ENCODE measurements at places on chromosomes 16 and 17. TPM values are rescaled to one million over a fixed set of nuclear protein-coding genes. Genes with fewer than 3 reads are reported as not detected.

DNA sequence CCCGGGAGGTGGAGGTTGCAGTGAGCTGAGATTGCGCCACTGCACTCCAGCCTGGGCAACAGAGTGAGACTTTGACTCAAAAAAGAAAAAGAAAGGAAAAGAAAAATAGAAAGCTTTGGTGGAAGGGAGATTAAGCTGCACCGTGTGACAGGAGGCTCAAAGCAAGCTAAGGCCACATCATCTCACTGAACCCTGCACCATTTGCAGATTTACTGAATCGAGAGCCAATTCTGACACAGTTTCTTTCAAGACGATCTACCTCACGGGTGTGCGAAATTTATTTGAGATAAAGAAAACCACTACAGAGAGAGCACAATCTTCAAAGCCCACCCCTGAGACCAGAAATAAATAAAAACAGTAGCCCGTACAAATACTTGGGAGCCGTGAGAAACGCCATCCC lies 49.6 kb downstream of the RTN4RL1 start:
- H3K27me3 ChIP-seq, result no peaks in the 10 kb centered on the region
- H3K27ac ChIP-seq, result no peak overlapping the region
- no peak for DNase-seq
- peaks cover 3% of the 10 kb centered on the region for H3K4me1 ChIP-seq
- no peak overlapping the region for H3K4me3 ChIP-seq

GRCh38 chr16:57938936-57939871 lies 31.7 kb downstream of the CNGB1 start:
- no peak for DNase-seq
- H3K36me3 ChIP-seq, result no peaks in the 10 kb centered on the region
- no peak overlapping the region for H3K4me3 ChIP-seq
- no peak overlapping the region for H3K27ac ChIP-seq

DNA sequence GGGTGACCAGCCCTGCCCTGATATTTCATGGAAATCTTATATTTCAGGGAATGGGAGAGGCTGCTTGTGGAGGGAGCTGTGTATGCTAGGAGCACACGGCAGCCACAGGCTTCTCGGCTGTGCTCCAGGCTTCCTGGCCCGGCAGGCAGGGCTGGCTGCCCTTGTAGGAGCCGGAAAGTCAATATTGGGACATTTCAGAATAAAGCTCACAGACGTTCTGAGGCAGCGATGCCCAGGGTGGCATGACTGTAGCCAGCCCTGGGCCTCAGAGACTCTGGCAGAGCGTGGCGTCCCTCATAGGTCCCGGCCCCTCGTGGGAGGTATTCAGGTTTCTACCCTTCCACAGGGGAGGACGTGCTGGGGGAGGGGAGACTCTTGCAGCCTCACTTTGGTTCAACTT lies 65.7 kb downstream of the BANP start:
- DNase-seq, result no peak
- H3K27me3 ChIP-seq, result no peaks in the 10 kb centered on the region
- no peaks in the 10 kb centered on the region for H3K36me3 ChIP-seq
- H3K27ac ChIP-seq, result no peak overlapping the region
- H3K4me3 ChIP-seq, result no peak overlapping the region
- H3K4me1 ChIP-seq, result no peaks in the 10 kb centered on the region

DNA sequence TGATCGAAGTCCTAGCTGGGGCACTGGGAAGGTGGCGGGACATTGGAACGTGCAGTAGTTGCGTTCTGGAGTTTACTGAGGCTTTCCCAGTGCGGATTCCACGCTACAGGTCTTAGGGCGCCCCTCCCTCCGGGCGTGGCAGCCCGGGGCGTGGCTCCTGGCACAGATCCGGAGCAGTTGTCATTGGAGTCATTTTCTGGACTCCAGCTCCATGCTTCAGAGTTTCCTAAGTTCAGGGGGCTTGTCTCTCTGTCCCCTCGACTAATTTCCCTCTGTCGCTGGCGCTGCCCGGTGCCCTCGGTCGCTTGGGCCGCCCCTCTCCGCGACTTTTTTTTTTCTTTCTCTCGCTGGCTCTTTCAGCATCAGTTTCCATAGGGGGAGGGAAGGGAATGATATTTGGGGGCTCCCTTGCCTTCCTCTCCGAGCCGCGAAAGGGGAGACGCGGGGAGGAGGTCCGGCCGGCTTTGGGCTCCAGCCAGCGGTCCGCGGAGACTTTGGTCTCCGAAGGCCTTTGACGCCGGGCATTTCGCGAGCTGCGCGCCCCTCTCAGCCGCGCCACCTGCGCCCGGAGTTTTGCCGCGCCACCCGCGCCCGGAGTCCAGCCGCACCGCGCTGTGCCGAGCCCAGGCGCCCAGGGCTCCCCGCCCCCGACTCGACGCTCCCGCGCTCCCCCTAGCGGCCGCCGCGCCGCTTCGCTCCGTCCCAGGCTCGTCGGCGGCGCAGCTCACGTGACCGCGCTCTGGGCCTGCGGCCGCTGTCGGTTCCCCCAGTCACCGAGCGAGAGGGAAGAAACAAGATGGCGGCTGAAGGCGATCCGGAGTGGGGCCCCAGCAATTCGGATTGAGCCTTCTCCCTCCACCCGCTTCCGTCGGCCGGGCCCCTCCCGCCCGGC lies at the start of gene BPTF:
Gene BPTF, plus strand, starts transcription at position 769 of the 892 bp plus-strand sequence. CDS start 222 bp downstream, outside the sequence.
- H3K27me3 ChIP-seq, result no peaks in the 10 kb centered on the region
- peaks cover 78% of the 10 kb centered on the region for H3K4me1 ChIP-seq

- no peak overlapping the region for H3K27ac ChIP-seq
- no peak overlapping the region for H3K4me3 ChIP-seq
- H3K4me1 ChIP-seq, result no peaks in the 10 kb centered on the region
- no peaks in the 10 kb centered on the region for H3K27me3 ChIP-seq
- no peaks in the 10 kb centered on the region for H3K36me3 ChIP-seq
Measured at GRCh38 chr16:73094371-73094770, 46.4 kb upstream of the ZFHX3 start.

DNA sequence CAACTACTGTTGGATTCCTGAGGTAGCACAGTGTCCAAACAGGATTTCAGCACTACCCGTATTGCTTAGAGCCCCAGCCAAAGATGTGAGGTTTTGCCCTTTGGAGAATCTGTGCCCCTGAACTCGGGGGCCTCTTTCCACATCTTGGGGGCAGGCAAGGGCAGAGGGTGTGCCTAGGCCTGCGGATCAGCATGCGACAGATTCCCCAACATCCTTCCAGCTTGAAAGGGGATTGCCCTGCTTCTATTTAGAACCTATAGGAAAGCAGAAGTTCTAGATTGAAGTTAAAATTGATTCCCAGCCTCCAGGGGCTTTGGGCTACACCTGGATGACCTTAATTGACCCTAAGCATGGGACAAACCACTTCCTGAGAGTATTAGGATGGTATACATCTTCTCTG lies 19.6 kb downstream of the NOD2 start:
- H3K4me3 ChIP-seq, result no peak overlapping the region
- no peak overlapping the region for H3K27ac ChIP-seq
- no peak for DNase-seq
- peaks cover 9% of the 10 kb centered on the region for H3K4me1 ChIP-seq
- no peaks in the 10 kb centered on the region for H3K36me3 ChIP-seq

DNA sequence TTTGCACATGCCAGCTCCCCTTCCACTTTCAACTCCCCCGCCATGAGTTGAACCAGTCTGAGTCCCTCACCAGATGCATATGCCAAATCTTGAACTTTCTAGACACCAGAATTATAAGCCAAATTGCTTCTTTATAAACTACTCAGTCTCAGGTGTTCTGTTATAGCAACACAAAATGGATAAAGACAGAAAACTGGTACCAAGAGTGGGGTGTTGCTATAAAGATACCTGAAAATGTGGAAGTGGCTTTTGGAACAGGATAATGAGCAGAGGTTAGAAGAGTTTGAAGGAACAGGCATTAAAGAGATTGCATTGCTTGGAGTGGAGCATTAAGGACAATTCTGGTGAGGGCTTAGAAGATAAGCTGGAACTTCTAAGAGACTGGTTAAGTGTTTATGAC lies 17.2 kb upstream of the CACNG5 start:
- H3K4me3 ChIP-seq, result no peak overlapping the region
- no peaks in the 10 kb centered on the region for H3K4me1 ChIP-seq
- H3K36me3 ChIP-seq, result no peaks in the 10 kb centered on the region
- no peak for DNase-seq

DNA sequence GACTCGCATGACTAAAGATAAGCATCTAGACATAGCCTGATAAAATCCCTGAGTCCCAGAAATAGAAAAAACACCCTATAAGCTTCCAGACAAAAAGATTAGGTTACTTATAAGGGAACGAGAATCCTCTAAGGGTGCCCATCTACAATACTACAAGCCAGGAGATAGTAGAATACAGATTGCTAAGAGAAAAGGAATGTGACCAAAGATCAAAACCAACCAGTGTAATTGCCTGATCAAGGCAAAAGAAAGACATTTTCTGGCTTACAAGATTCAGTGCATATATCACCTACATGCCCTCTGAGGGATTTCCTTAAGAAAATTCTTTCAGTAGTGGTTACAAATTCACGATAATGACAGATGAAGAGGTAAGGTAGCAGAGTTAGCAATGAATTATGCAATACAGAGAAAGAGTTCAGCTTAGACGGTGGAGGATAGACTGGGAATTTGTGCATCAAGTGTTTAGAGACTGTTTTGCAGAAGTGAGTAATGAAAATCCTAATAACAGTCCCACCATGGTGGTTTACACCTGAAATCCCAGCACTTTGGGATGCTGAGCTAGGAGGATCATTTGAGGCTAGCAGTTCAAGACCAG lies 35.0 kb downstream of the BCL7C start:
- H3K27ac ChIP-seq, result no peak overlapping the region
- no peak overlapping the region for H3K4me3 ChIP-seq
- no peaks in the 10 kb centered on the region for H3K4me1 ChIP-seq
- DNase-seq, result no peak

DNA sequence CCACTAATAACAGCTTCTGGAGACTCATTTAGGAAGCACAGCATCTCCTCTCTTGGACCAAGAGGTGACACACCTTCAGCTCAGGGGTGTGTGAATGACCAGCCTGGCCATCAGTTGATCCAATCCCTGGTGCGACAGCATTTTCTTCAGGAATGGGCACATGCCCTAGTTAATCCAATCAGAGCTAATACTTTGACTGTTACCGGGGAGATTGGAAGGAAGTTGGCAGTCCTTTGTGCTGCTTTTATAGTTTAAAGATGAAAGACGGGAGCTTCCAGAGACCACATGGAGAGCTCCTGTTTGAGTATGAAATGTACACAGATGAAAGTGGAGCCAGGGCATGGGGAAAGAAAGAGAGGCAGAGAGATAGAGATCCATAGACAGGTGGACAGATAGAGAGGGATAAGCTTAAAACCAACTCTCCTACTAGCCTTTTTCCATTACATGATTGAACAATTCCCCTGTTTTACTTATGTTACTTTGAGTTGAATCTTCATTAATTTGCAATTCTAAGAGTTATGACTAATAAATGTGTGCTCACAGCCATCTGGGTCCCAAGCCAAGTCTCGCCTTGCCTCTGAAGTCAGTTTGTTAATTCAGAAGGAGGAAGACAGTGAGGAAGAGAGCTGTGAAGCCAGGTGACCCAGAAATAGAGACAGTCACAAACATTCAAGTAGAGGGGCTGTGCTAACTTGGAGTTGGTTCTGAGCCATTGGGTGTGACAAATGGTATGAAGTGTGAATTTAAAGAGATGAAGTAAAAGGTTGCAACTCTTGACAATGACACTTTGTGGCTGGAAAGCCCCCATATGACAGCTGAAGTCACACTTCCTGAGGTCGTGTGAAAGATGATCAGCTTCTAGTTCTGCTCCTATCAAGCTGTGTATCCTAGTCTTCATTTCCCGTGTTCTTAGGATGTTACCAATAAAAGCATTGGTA lies 120.0 kb upstream of the GOT2 start:
- no peaks in the 10 kb centered on the region for H3K4me1 ChIP-seq
- H3K36me3 ChIP-seq, result no peaks in the 10 kb centered on the region
- no peak overlapping the region for H3K27ac ChIP-seq
- DNase-seq, result no peak
- no peaks in the 10 kb centered on the region for H3K27me3 ChIP-seq

DNA sequence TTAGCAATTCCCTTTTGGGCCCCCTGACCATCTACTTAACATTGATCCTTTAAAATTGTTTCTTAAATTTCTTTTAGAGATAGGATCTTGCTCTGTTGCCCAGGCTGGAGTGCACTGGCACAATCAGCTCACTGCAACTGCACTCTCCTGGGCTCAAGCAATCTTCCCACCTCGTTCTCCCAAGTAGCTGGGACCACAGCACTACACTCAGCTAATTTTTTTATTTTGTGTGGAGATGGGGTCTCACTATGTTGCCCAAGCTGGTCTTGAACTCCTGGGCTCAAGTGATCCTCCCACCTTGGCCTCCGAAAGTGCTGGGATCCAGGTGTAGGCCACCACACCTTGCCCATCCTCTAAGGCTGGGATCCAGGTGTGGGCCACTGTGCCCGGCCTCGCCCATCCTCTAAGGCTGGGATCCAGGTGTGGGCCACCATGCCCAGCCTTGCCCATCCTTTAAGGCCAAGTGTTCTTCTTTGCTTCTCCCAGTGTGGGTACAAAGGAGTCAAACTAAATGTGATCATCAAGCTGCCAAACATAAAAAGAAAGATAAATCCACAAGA lies 13.2 kb downstream of the C16orf95 start:
- H3K27me3 ChIP-seq, result no peaks in the 10 kb centered on the region
- DNase-seq, result no peak
- no peaks in the 10 kb centered on the region for H3K36me3 ChIP-seq
- H3K4me3 ChIP-seq, result no peak overlapping the region
- H3K4me1 ChIP-seq, result no peaks in the 10 kb centered on the region

GRCh38 chr16:76824221-76824620 lies 366.8 kb upstream of the MON1B start:
- H3K27me3 ChIP-seq, result no peaks in the 10 kb centered on the region
- H3K4me1 ChIP-seq, result no peaks in the 10 kb centered on the region
- no peak overlapping the region for H3K27ac ChIP-seq
- no peak for DNase-seq
- no peaks in the 10 kb centered on the region for H3K36me3 ChIP-seq

GRCh38 chr17:74737299-74738050 lies 419 bp downstream of the RAB37 start:
- no peak overlapping the region for H3K27ac ChIP-seq
- peaks cover 23% of the 10 kb centered on the region for H3K4me1 ChIP-seq
- peak overlapping the region; percentile 58 for H3K4me3 ChIP-seq
- H3K36me3 ChIP-seq, result no peaks in the 10 kb centered on the region
- DNase-seq, result peak; percentile 75

DNA sequence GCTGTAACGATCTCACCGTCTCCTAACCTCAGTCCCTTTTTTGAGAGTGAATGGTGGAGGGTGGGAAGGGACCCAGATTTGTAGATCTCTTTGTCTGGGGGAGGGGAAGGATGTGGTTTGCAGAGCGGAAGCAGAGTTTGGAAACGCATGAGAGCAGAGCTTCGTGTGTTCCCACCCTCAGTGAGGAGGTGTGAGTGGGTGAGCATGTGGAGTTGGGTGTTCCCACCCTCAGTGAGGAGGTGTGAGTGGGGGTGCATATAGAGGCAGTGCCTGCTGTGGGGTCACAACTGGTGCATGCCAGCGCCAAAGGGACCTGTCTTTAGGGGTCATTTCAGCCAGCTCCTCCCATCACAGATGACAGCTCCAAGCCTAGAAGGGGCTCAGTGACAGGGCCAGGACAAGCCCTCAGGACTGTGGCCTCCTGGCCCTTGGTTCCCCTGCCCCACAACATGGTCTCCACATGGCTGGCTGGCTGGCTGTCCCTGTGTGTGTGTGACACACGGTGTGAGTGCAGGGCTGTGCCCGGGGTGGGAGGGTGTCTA lies 1.8 kb upstream of the CISD3 start:
- peaks cover 36% of the 10 kb centered on the region for H3K4me1 ChIP-seq
- H3K36me3 ChIP-seq, result no peaks in the 10 kb centered on the region
- no peak overlapping the region for H3K4me3 ChIP-seq
- no peaks in the 10 kb centered on the region for H3K27me3 ChIP-seq

GRCh38 chr16:1530349-1530882 lies 3.0 kb upstream of the TMEM204 start:
- no peaks in the 10 kb centered on the region for H3K27me3 ChIP-seq
- no peak overlapping the region for H3K4me3 ChIP-seq
- H3K4me1 ChIP-seq, result no peaks in the 10 kb centered on the region
- H3K27ac ChIP-seq, result no peak overlapping the region
- H3K36me3 ChIP-seq, result no peaks in the 10 kb centered on the region
- DNase-seq, result no peak

Gene EFCAB5
- total RNA-seq, result 2.1 TPM

Gene AOC3
- total RNA-seq, result 0.47 TPM

Gene PTX4
- not detected for total RNA-seq

Gene MYH8
- total RNA-seq, result not detected

Data from Karpas-422 (cell line).